ENCODE measurements at places on chromosomes 16 and 17.

DNA sequence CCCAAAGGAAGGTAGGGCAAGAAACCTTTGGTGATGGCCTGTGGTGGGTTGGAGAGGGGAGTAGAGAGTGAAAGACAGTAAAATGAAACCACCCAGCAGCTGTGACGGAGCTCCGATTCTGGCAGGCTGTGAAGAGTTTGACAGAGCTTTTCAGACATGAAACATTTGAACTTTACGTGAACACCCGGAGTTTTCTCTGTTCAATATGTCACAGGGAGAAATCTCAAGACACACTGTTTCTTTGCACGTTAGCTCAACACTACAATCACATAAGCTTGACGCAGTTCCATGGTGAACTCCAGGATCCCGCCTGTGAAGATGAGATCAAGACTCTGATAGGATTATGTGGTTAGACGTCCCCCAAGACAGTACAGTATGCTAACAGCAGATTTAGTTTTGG lies 79.6 kb upstream of the CDH11 start:
- DNase-seq = no peak

DNA sequence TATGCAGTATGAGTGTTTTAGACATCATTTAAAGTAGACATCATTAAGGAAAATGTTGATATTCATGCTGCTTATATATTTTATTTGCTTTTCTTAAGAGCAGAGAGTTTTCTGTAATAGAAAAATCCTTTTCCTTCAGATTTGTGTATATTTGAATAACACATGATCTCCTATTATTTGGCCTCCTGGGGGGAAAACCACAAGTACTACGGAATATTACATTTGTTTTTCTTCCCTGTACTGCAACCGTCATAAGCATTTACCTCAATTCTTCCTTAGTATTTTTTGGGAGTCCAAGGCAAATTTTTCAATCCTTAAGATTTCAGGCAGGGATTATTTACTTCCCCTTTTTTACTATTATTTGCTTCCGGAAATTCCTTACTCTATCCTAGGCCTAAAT lies 6.0 kb downstream of the RSPRY1 start:
- DNase-seq = peak; percentile 69

GRCh38 chr16:25291580-25291979 lies 33.9 kb upstream of the ZKSCAN2 start:
- DNase-seq = no peak

DNA sequence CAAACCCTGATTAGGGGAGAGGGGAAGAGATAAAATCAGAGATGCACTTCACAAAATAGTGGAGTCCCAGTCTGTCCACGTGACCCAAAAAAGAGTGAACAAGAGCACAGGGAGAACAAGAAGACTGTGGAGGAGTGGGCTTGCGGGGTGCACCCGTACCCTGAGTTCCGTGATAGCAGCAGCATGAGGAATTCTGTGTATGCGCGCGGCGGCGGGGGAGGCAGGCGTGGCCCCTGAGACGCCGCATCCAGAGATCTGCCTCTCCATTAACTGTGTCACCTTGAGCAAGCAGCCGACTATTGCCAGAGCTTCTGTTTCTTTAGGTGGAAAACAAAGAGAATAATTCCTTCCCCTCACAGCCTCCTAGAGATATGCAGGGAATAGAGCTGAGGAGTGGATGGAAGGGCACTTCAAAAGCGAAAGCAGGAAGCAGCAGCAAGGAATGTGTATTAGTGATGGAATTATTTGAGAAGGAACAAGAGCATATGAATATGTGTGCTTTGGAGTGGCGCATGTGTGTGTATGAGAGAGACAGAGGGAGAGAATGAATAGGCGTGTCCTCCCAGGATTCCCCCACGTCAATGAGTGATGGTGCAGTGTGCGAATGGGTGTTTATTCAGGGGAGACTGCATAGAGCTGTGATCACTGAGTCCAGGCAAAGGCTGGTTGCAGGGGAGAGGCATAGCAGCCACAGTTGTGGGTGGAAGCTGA lies 10.4 kb upstream of the SOX9 start:
- no peak for DNase-seq

DNA sequence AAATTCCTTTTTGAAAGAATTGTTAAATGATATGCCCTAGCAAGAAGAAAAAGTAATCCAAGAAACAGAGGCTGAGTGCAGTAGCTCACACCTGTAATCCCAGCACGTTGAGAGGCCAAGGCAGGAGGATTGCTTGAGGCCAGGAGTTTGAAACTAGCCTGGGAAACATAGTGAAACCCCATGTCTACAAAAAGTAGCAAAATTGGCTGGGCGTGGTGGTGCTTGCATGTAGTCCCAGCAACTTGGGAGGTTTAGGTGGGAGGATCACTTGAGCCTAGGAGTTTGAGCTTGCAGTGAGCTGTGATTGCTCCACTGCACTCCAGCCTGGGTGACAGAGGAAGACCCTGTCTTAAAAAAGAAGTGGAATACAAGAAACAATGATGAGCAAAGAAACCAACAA lies 56.1 kb downstream of the NT5M start:
- no peak for DNase-seq

GRCh38 chr16:88772871-88773811 lies 11.9 kb downstream of the PIEZO1 start:
- DNase-seq = peak; percentile 64

- DNase-seq = no peak
Measured at GRCh38 chr16:81913222-81913621, 98.0 kb downstream of the SDR42E1 start.

DNA sequence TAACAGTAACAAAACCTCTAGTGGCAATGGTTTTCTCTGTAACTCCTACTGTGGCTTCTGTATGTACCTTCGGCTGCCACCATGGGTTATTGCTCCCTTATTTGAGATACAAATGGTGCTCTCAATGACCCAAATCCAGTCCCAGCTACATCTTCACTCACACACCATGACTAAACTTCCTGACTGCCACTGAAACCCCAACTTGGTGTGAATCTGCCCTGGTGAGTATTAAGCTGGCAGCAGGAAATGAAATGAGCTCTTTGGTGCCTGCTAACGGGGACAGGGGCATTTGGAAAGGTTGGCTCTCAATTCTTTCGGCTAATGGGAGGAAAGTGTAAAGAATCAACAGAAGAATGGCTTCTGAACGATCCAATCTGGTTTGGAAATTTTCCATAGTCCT lies 7.5 kb upstream of the SLC35B1 start:
- DNase-seq = no peak

- DNase-seq = no peak
Measured at GRCh38 chr17:69573396-69573795, 158.9 kb downstream of the MAP2K6 start.

DNA sequence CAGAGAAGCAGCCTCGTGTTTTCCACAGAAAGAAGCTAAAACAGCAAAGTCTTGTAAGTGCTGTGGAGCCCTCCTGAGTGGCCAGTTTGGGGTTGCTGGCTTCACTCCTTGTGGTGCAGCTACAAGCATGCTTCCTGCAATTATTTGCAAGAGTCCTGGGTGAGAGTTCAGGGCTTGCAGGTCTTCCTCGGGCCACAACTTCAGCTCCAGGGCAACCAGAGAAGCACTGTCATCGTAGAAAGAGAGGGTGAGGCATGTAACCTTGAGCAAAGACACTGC lies 37.9 kb downstream of the SHISA6 start:
- no peak for DNase-seq

- no peak for DNase-seq
Measured at GRCh38 chr17:41992576-41992975, 24.7 kb downstream of the DNAJC7 start.

DNA sequence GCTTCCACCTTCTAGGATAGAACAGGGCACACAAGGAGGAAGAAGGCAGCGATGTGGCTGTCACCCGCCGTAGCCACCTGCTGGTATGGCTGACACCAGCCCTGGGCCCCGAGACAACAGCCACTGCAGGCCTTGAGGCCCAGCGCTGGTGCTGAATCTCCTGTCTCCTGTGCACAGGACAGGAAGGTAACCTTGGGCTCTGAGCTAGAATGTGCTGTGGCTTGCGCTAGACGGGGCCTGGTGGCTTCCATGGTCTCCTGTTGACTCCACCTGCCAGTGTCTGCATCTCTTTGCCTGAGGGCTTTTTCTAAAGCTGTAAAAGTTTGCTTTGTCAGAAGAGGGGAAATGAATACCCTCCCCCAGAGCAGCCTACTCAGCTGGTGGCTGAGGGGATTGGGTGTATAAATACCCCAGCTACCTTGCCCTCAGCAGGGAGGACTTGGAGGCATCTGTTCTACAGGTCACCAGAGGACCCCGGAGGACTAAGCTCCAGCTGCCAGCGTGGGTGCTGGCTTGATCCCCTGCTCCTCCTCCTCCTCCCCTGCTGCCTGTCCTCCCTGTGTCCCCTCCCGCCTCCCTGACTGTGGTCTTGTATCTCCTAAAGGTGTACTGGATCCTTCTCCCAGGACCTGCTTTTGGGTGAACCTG lies 76.1 kb upstream of the SDK2 start:
- no peak for DNase-seq

DNA sequence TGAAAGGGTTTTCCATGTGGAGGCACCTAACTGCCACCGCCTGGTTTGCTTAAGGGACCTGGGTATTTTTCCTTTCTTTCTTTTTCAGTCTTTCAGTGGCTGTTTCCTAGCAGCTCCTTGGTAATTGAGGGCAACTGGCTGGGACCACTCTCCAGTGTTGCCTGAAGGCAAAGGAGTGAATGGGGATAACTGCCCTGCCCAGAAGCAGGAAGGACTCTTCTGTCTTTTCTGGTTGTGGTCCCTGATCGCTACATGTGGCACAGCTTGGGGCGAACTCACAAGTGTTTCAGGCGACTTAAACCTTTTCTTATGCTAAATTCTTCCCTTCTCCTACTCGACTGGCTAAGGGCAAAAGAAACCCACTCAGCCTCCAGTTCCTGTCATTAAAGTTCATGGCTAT lies 10.1 kb upstream of the TMEM98 start:
- no peak for DNase-seq

GRCh38 chr16:69301187-69301586 lies 10.0 kb upstream of the VPS4A start:
- DNase-seq = no peak

- DNase-seq = no peak
Measured at GRCh38 chr17:37090941-37091340, 142.2 kb downstream of the AATF start.

DNA sequence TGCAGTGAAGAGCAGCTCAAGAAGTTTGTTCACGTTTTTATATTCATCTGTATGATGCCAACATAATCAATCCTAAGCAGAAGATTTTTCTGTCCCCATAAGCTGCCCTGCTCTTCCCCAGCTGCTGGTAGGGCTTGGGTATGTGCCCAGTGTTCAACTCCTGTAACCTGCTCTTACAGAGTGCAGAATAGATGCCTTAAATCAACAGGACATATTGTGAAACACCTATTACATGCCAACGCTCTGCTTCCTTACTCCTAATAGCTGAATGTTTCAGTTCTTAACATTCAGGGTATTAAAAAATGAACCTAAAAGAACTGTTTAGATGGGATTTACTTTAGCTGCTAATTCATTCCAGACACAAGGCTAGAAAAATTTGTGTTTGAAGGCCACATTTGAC lies 190.9 kb downstream of the HS3ST3A1 start:
- no peak for DNase-seq

DNA sequence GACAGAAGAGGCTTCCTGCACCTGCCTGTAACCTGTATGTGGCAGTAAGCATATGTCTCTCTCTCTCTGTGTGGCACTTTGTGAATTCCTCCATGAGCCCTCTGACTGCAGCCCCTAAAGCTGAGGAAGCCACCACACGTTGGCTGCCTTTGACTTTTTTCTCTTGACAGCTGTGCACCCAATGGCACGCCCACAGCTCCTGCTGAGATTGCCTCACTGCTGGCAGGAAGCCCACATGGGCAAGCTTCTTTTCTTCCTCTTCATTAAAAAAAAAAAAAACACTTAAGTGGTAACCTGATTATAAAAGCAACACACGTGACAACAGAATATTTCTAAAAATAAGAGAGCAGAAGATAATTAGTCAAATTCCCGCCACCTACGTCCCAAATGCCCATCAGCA lies 34.0 kb upstream of the PIRT start:
- no peak for DNase-seq

DNA sequence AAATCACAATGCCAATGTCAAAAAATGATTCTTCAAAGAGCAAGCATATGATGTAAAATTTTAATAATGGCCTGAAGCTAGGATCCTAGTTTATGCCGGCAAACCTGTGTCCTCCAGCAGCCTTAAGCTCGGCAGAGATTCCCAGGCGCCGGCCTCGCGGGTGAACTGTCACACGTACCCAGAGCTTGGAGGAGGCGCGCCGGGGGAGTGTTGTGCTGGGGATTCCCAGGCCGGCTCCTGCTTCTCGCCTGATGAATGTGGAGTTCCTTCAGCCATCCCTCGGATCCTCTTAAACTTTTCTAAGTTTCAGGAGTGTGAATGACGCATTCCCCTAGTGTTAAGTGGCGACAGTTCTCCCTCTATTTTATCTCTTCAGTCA lies 19.1 kb upstream of the NTN1 start:
- DNase-seq = no peak

- DNase-seq = no peak
Measured at GRCh38 chr16:82972331-82972919, 345.7 kb downstream of the CDH13 start.

- no peak for DNase-seq
Measured at GRCh38 chr17:4772235-4772613, 538 bp downstream of the TM4SF5 start.

DNA sequence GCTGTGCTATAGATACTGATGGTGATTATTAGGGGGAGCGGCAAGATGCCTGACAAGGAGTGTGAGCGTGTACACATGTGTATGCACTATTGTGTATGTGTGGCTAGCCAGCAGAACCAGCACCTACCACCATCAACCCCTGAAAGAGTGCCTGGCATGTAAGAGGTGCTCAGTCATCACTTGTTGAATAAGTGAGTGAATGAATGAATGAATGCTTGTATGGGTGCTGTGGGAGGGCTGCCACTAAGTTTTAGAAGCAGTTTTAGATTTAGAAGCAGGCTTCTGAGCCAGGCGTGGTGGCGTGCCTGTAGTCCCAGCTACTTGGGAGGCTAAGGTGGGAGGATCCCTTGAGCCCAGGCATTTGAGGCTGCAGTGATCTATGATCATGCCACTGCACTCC lies 37.0 kb downstream of the RAB11FIP4 start:
- DNase-seq = no peak
